MCF 10A (cell line): ENCODE measurements at places on chromosomes 7 and 10.

DNA sequence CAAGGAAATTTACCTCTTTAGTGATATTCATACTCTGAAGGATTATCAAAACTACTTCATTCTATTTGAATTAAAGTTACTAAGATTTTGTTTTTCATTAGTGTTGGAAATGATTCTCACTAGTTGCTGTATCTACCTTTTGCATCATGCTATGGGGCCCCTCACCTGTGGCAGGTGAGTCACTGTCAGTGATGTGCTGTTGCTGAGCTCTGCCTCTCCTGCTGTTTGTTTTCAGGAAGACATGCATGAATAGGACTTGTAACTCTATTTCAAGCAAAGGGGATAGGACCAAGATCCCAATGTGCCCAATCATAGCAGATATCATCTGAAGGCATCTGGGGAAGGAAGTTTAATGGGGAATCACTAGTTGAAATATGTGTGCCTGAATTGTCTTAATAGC lies 57.4 kb upstream of the AGR3 start:
- no peak overlapping the region for H3K4me3 ChIP-seq
- H3K36me3 ChIP-seq, result no peaks in the 10 kb centered on the region
- H3K4me1 ChIP-seq, result peaks cover 5% of the 10 kb centered on the region
- no peak for DNase-seq
- no peaks in the 10 kb centered on the region for H3K27me3 ChIP-seq

GRCh38 chr10:7199152-7199760 lies 211.6 kb downstream of the SFMBT2 start:
- no peaks in the 10 kb centered on the region for H3K27me3 ChIP-seq
- no peak overlapping the region for H3K27ac ChIP-seq
- no peaks in the 10 kb centered on the region for H3K4me1 ChIP-seq
- peaks cover 33% of the 10 kb centered on the region for H3K36me3 ChIP-seq

GRCh38 chr7:584122-584465 lies 64.4 kb upstream of the PDGFA start:
- H3K4me1 ChIP-seq, result no peaks in the 10 kb centered on the region
- peaks cover 37% of the 10 kb centered on the region for H3K36me3 ChIP-seq
- H3K27me3 ChIP-seq, result no peaks in the 10 kb centered on the region
- no peak for DNase-seq

- no peak overlapping the region for H3K4me3 ChIP-seq
- no peak for DNase-seq
- H3K36me3 ChIP-seq, result no peaks in the 10 kb centered on the region
- no peaks in the 10 kb centered on the region for H3K27me3 ChIP-seq
Measured at GRCh38 chr7:33336820-33337219, 207.5 kb downstream of the BBS9 start.

GRCh38 chr7:141280100-141280499 lies 206.2 kb downstream of the TMEM178B start:
- H3K36me3 ChIP-seq, result no peaks in the 10 kb centered on the region
- no peak overlapping the region for H3K27ac ChIP-seq
- no peak for DNase-seq
- H3K4me1 ChIP-seq, result no peaks in the 10 kb centered on the region

- H3K4me3 ChIP-seq, result no peak overlapping the region
- no peaks in the 10 kb centered on the region for H3K36me3 ChIP-seq
- no peaks in the 10 kb centered on the region for H3K4me1 ChIP-seq
- no peak for DNase-seq
Measured at GRCh38 chr7:51175316-51175991, 141.2 kb downstream of the COBL start.

DNA sequence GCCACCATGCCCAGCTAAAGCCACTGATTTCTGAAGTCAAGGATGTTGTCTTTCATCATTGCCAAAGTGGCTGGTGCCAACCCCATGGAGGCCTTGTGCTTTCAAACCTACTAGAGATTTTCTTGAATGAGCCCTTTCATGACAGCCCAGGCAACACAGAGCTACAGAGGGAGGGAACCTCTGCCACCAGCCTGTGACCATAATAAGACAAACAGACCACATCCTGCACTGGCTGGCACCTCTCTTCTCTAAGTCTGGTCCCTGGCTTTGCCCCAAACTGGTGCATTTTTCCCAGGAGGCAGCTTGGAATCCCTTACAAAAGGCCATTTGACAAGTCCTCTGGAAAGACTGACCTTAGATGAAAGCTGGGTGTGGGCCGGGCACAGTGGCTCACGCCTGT lies 348.8 kb downstream of the GALNT17 start:
- no peak overlapping the region for H3K27ac ChIP-seq
- H3K4me1 ChIP-seq, result no peaks in the 10 kb centered on the region
- no peaks in the 10 kb centered on the region for H3K27me3 ChIP-seq
- DNase-seq, result no peak

GRCh38 chr7:150668472-150668911 lies 17.0 kb upstream of the GIMAP2 start:
- H3K27me3 ChIP-seq, result no peaks in the 10 kb centered on the region
- no peak for DNase-seq
- H3K36me3 ChIP-seq, result no peaks in the 10 kb centered on the region

GRCh38 chr10:47033081-47033480 lies 121.9 kb downstream of the PTPN20 start:
- peaks cover 16% of the 10 kb centered on the region for H3K27me3 ChIP-seq
- DNase-seq, result no peak
- no peaks in the 10 kb centered on the region for H3K36me3 ChIP-seq
- no peak overlapping the region for H3K4me3 ChIP-seq

- H3K4me3 ChIP-seq, result no peak overlapping the region
- no peak overlapping the region for H3K27ac ChIP-seq
- H3K4me1 ChIP-seq, result no peaks in the 10 kb centered on the region
- no peaks in the 10 kb centered on the region for H3K36me3 ChIP-seq
Measured at GRCh38 chr10:27285093-27285492, 44.5 kb upstream of the ACBD5 start.

DNA sequence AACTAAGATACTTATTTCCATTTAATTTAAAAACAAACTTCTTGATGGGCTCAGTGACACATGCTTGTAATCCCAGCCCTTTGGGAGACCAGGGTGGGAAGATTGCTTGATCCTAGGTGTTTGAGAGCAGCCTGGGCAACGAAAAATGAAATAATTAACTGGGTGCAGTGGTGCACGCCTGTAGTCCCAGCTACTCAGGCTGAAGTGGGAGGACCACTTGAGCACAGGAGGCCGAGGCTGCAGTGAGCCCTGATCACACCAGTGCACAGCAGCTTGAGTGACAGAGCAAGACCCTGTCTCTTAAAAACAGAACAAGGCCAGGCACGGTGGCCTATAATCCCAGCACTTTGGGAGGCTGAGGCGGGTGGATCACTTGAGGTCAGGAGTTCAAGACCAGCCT lies 37.4 kb downstream of the AVL9 start:
- no peak overlapping the region for H3K4me3 ChIP-seq
- H3K36me3 ChIP-seq, result peaks cover 18% of the 10 kb centered on the region
- no peaks in the 10 kb centered on the region for H3K27me3 ChIP-seq

DNA sequence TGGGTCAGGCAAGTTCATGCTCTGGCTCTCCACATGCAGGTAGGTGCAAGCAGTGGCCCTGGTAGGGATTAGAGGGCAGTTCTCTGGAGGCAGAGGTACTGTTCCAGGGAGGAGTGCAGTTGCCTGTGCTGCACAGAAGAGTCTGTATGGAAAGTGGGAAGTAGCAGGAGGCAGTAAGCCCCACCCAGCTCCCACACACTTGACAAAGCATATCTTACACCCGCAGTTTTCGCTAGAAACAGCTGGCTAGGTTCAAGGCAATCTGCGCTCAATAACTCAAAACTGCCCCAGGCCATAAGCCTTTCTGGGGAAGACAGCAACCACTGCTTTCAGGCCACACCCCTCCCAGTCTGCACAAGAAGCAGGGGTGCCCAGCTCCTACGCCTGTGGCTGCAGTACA lies 33.1 kb upstream of the ARMC3 start:
- H3K4me1 ChIP-seq, result no peaks in the 10 kb centered on the region
- no peak overlapping the region for H3K4me3 ChIP-seq
- H3K36me3 ChIP-seq, result no peaks in the 10 kb centered on the region
- no peak overlapping the region for H3K27ac ChIP-seq

GRCh38 chr10:70528741-70529362 lies 50.3 kb downstream of the PALD1 start:
- DNase-seq, result peak; percentile 66
- H3K27me3 ChIP-seq, result no peaks in the 10 kb centered on the region
- no peaks in the 10 kb centered on the region for H3K36me3 ChIP-seq

GRCh38 chr10:127964621-127965020 lies 57.7 kb downstream of the PTPRE start:
- no peak for DNase-seq
- H3K4me1 ChIP-seq, result no peaks in the 10 kb centered on the region
- H3K36me3 ChIP-seq, result no peaks in the 10 kb centered on the region
- H3K4me3 ChIP-seq, result no peak overlapping the region
- H3K27me3 ChIP-seq, result no peaks in the 10 kb centered on the region
